Colonic mucosa (tissue), 4 donors: ENCODE measurements at places on chromosomes 2 and 18. TPM values are rescaled to one million over a fixed set of nuclear protein-coding genes. Genes with fewer than 3 reads are reported as not detected.

Gene REG3G
- 1.1 TPM for total RNA-seq

DNA sequence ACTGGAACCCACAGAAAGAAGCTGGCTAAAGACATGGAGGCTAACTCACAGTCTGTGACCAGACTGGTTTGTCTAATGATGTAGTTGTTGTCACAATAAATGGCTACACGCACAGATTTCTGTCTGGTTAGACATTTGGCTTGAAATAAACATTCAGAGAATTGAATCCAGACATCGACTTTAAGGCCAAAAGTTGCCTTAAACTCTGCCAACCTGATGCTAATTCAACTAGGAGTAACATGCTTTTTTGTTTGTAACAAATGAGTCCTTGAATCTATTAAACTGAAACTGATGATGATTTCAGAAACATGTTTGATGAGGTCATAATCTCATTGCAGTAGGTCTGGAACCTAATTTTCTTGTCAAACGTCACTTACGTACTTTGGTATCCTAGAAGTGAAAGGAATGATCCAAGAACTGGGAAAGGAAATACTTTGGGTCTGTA, 123.8 kb downstream of the ERBB4 start:
- no peaks in the 10 kb centered on the region for H3K27me3 ChIP-seq
- DNase-seq, result no peak
- H3K4me1 ChIP-seq, result no peaks in the 10 kb centered on the region
- no peak overlapping the region for H3K4me3 ChIP-seq
- no peak overlapping the region for H3K27ac ChIP-seq
- no peaks in the 10 kb centered on the region for H3K36me3 ChIP-seq

Gene DES
- total RNA-seq, result 24.0 TPM

Gene PDE11A
- total RNA-seq, result 3.2 TPM

DNA sequence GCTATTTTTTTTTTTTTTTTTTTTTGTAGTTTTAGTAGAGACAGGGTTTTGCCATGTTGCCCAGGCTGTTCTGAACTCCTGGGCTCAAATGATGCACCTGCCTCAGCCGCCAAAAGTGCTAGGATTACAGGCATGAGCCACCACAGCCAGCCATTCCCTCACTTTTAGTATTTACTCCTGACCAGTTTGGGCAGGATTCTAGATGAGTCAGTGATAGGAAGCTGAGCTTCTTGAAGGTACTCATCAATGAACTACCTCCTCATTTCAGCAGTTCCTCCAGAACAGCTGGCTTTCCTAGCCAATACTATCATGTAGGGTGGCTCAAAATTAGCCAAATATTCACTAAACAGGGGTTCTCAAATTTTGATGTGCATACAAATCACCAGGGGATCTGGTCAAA, 57.2 kb downstream of the CYBRD1 start:
- no peaks in the 10 kb centered on the region for H3K27me3 ChIP-seq
- H3K36me3 ChIP-seq, result no peaks in the 10 kb centered on the region
- H3K4me1 ChIP-seq, result no peaks in the 10 kb centered on the region

GRCh38 chr2:144747571-144747970, 227.7 kb upstream of the ZEB2 start:
- H3K27me3 ChIP-seq, result no peaks in the 10 kb centered on the region
- H3K27ac ChIP-seq, result no peak overlapping the region
- H3K4me3 ChIP-seq, result no peak overlapping the region
- H3K4me1 ChIP-seq, result no peaks in the 10 kb centered on the region
- no peaks in the 10 kb centered on the region for H3K36me3 ChIP-seq

GRCh38 chr2:26720322-26721114, 28.0 kb downstream of the KCNK3 start:
- no peaks in the 10 kb centered on the region for H3K27me3 ChIP-seq
- H3K4me3 ChIP-seq, result no peak overlapping the region
- no peaks in the 10 kb centered on the region for H3K36me3 ChIP-seq
- DNase-seq, result peak; percentile 73
- peak overlapping the region; percentile 0 for H3K27ac ChIP-seq

Gene ITGB6
- 13.2 TPM for total RNA-seq

GRCh38 chr18:36402765-36403396, 105.4 kb downstream of the FHOD3 start:
- no peak overlapping the region for H3K4me3 ChIP-seq
- H3K4me1 ChIP-seq, result no peaks in the 10 kb centered on the region
- no peaks in the 10 kb centered on the region for H3K36me3 ChIP-seq
- DNase-seq, result no peak
- no peaks in the 10 kb centered on the region for H3K27me3 ChIP-seq

DNA sequence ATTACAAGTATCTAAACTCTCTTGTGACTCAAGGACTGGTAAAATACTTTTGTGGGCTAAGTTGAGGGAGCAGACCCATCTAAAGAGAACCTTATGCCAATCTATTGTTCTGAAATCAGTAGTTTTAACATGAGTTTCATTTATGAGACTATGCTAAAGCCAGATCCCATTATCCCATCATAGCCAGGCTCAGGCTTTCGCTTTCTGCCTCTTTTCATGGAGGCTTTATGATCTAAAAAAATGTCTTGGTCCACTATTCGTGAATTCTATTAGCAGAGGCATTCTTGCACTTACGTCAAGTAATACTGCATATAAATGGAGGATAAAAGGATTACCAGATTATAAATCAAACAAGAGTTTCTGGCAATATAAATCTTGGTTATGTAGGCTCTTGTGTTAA, 1636.9 kb upstream of the ACVR2A start:
- H3K36me3 ChIP-seq, result no peaks in the 10 kb centered on the region
- no peaks in the 10 kb centered on the region for H3K4me1 ChIP-seq
- H3K4me3 ChIP-seq, result no peak overlapping the region
- no peak for DNase-seq
- no peak overlapping the region for H3K27ac ChIP-seq

GRCh38 chr2:206563374-206563773, 78.9 kb upstream of the FAM237A start:
- no peak for DNase-seq
- no peaks in the 10 kb centered on the region for H3K36me3 ChIP-seq
- no peak overlapping the region for H3K4me3 ChIP-seq

GRCh38 chr2:150487537-150488429, at the start of gene RND3:
TSS of gene RND3 (minus strand) at chr2:150487667. CDS start at chr2:150487417, 250 bp downstream.
- peaks cover 6% of the 10 kb centered on the region for H3K4me1 ChIP-seq
- H3K27me3 ChIP-seq, result no peaks in the 10 kb centered on the region
- peak within 1 kb of the TSS; percentile 62 for H3K4me3 ChIP-seq
- H3K36me3 ChIP-seq, result no peaks in the 10 kb centered on the region

DNA sequence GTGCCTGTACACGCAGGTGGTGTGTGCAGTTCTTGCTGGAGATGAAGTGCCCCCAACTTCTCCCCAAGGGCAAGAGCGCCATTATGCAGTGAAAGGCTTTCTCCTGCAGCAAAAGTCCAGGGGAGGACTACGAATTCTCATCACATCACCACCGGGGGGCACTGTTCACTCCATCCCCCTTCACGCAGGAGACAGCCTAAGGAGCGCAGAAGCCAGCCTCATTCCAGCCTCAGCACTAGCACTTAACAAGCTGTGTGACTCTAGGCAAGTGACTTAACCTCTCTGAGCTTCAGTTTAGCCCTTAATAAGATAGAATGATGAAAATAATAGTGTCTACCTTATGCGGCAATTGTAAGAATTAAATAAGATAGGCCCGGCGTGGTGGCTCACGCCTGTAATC, 32.3 kb downstream of the DNMT3A start:
- no peaks in the 10 kb centered on the region for H3K36me3 ChIP-seq
- H3K4me1 ChIP-seq, result peaks cover 14% of the 10 kb centered on the region
- H3K27me3 ChIP-seq, result no peaks in the 10 kb centered on the region
- no peak overlapping the region for H3K27ac ChIP-seq
- peak; percentile 60 for DNase-seq
- no peak overlapping the region for H3K4me3 ChIP-seq
